ENCODE measurements at places on chromosomes 12 and 14. TPM values are rescaled to one million over a fixed set of nuclear protein-coding genes. Genes with fewer than 3 reads are reported as not detected.

TUBA1C gene
- 449 TPM for total RNA-seq

CLEC4C gene
- not detected for total RNA-seq

GUCY2C gene
- not detected for total RNA-seq

PRB2 gene
- total RNA-seq = not detected

RNASE4 gene
- 53.5 TPM for total RNA-seq

RIMBP2 gene
- not detected for total RNA-seq

ZBTB42 gene
- 3.1 TPM for total RNA-seq

CLMN gene
- total RNA-seq = 0.81 TPM

IFNG-AS1 gene
- total RNA-seq = not detected

MYH6 gene
- not detected for total RNA-seq

IRAK4 gene
- 13.0 TPM for total RNA-seq

TEAD4 gene
- 14.1 TPM for total RNA-seq

RGS6 gene
- not detected for total RNA-seq

KRT83 gene
- not detected for total RNA-seq

ASIC1 gene
- total RNA-seq = 8.8 TPM

KITLG gene
- total RNA-seq = 19.8 TPM

LUM gene
- 209 TPM for total RNA-seq

OR4Q3 gene
- not detected for total RNA-seq

RBM25 gene
- 10.5 TPM for total RNA-seq

NGB gene
- total RNA-seq = not detected

NFE2 gene
- 1.6 TPM for total RNA-seq
